ENCODE measurements at places on chromosomes 2 and 18. TPM values are rescaled to one million over a fixed set of nuclear protein-coding genes. Genes with fewer than 3 reads are reported as not detected.

DNA sequence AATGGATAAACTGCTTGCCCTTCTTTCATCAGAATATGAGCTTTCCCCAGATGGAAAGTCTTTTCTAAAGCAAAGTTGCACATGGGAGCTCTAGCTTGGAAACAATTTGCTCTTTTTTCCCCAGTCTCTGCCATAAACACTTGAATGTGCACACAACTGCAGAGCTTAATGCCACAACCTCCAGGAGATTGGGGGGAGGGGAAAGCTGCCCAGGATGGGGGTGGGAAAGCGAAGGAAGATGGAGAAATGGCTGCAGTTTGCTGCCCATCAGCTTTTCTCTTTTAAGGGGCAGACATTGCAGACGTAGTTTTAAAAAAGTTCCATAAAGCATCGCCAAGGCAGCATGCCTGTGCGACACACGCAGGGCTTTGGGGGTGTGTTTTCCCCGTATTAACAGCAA, 1.5 kb downstream of the ACKR3 start:
- no peak for DNase-seq

DNA sequence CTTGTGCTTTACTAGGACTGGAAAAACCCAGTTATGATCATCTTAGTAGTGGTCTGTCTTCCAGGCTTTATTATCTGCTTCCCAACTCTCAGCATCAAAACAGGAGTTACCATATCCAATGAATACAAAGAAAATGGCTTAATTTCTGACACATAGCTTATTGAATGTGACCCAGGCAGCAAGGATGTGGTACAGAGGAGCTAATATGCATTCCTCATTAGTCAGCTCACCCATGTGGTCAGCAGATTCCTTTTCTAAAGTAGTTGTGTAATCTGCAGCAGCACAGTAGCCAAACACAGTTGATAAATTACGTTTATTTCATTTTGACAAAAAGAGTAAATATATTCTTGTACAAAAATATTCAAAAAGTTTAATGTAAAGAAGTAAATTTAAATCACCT, 43.6 kb downstream of the TSPYL6 start:
- no peak for DNase-seq

- no peak for DNase-seq
These were observed 243.9 kb downstream of the PRKCE start for GRCh38 chr2:45895241-45895861.

DNA sequence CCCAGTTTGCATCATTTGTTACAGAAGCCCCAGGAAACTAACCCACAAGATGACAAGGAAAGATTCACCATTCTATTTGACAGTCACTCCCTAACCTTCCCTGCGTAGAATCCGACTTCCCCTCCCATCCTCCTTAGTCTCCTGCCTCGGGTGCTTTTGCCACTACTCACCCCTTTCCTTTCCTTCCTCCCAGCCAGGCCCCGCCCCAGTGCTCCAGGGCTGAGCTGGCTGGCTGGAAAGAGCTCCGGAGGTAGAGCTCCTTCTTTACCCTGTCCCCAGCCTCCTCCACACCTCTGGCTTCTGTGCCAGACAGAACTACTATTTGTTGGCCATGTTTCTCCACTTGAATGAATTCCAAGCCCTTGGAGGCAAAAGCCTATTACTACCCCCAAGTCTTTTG, 317.6 kb upstream of the NCKAP5 start:
- DNase-seq = no peak

DNA sequence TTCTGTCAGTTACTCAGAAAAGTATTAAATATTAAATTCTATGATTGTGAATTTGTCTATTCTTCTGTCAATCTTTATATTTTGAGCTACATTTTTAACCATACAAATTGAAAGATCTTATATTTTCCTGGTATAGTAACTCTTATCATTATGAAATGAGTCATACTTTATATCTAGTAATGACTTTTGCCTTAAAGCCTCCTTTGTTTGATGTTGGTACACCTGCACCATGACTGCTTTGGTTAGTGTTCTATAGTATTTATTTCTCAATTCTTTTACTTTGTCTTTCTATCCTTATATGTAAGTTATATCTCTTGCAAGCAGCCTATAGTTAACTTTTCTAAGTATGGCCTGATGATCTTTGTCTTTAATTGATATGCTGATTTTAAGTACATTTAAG, 13.0 kb downstream of the ZNF236 start:
- no peak for DNase-seq

CCDC68 gene
- 44.8 TPM for total RNA-seq

GRCh38 chr2:227703961-227704360, 13.9 kb downstream of the SLC19A3 start:
- DNase-seq = no peak

ZNF892 gene
- total RNA-seq = 7.9 TPM

ALK gene
- total RNA-seq = 0.44 TPM

NAT8 gene
- not detected for total RNA-seq

GRCh38 chr2:204515416-204515815, 29.9 kb upstream of the PARD3B start:
- no peak for DNase-seq

DNA sequence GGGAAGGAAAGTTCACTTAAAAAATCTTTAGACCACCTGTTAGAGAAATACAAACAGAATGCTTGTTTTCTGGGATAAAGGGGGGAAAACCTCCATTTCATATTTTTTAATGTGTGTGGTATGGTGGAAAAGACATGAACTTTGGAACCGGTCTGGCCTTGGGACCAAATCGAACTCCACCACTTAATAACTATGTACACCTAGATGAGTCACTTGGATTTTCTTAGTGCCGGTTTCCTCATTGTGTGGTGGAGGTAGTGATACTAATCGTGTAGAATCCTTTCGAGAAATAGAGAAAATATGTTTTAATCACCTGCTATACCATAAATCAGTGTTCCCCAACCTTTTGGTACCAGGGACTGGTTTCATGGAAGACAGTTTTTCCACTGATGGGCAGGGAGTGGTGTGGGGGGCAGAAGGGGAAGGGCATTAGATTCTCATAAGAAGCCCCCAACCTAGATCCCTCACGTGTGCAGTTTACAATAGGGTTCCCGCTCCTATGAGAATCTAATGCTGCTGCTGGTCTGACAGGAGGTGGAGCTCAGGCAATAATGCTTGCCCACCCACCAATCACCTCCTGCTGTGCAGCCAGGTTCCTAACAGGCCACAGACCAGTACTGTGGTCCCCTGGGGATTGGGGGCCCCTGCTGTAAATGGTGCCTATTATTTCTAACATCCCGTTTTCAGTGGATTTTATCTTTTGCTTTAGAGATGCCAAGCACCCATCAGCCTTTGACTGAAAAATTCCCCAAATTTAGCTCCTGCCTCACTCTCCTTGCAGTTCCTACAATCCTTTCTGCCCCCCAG, 308.8 kb downstream of the PRKCE start:
- DNase-seq = no peak

- DNase-seq = no peak
These were observed 157.4 kb downstream of the GLI2 start for GRCh38 chr2:120892967-120893667.

MOGAT1 gene
- total RNA-seq = not detected

CDH20 gene
- 1.0 TPM for total RNA-seq

PPP1R1C gene
- not detected for total RNA-seq

GRCh38 chr2:8204711-8205110, 477.1 kb upstream of the ID2 start:
- DNase-seq = no peak

- DNase-seq = no peak
These were observed 1.5 kb downstream of the TTC21B start for GRCh38 chr2:165952085-165952484.

GRCh38 chr2:160063271-160063670, 856 bp upstream of the PLA2R1 start:
- DNase-seq = no peak

MRPS9 gene
- 13.1 TPM for total RNA-seq

DNA sequence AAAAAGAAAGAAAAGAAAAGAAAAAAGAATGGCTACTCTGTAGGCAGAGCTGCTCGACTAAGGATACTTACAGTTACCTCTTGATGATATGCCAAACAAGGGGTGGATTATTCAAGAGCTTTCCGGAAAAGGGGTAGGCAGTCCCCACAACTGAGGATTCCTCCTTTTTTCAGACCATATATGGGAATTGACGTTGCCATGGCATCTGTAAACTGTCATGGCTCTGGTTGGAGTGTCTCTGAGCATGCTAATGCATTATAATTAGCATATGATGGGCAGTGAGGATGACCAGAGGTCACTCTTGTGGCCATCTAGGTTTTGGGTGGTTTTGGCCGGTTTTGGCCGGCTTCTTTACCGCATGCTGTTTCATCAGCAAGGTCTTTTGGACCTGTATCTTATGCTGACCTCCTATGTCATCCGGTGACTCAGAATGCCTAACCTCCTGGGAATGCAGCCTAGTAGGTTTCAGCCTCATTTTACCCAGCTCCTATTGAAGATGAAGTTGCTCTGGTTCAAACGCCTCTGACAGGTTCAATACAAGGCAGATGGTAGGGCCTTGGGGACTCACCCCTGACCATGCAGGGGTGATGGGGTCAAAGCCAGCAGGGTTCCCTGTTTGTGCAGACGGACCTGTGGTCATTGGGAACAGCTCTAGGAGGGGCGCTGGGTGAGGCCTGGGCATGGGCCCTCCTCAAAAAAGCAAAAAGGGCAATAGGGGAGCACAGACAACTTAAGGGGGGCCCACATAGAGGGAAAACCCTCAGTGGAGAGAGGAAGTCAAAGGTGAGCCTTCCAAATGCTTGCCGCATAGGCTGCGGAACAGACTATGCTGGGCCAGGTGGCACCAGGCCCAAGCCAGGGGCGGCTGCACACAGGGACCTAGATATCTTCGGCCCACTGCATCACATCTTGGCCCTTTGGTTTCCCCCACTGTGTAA, 251.2 kb upstream of the RAB6C start:
- DNase-seq = no peak

GRCh38 chr2:20931346-20931745, 108.4 kb upstream of the LDAH start:
- no peak for DNase-seq

GRCh38 chr18:33275843-33276242, 164.7 kb downstream of the CCDC178 start:
- no peak for DNase-seq

DNA sequence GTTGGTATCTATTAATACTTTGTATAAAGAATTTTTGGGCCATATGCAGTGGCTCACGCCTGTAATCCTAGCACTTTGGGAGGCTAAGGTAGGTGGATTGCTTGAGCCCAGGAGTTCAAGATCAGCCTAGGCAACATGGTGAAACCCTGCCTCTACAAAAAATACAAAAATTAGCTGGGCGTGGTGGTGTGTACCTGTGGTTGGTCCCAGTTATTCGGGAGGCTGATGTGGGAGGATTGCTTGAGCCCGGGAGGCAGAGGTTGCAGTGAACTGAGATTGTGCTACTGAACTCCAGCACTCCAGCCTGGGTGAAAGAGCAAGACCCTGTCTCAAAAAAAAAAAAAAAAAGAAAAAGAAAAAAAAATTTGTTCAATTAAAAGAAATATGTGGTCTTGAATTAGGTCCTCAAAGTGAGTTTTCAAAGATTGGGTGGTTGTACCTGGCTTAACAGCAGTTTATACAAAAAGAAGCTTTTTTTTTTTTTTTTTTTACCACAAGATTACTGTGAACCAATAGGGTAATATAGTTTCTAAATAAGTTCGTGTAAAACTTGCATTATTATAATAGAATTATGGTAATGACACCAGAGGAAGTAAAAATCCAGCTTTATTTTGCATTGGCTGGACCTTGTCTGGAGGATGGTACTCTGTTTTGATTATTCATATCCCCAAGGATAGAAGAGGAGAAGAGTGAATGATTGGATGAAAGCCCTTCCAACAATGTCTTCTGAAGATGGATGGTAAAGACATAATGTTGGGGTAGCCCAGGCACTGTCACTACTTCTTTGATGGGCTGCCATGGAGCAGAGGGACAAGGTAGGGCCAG, 210.3 kb downstream of the MYCN start:
- no peak for DNase-seq

DNA sequence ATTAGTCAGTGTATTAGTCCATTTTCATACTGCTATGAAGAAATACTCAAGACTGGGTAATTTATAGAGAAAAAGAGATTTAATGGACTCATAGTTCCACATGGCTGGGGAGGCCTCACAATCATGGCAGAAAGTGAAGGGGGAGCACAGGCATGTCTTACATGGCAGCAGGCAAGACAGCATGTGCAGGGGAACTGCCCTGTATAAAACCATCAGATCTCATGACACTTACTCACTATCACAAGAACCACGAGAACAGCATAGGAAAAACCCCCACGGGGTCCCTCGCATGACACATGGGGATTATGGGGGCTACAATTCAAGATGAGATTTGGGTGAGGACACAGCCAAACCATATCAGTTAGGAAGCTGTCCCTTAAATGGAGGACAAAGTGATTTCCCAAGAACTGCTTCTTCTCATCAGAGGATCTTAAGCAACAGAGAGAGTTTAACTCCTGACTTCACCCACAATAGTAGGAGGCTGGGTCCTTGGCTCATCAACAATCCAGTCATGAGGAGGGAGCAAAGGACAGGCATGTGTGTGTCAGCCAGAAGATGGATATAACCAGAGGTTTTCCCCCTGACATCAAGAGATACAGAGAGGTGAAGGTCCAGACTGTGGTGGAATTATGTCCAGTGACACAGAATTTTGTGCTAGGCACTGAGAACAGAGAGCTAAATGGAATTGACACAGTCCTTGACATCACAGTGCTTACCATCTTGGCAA, 203.8 kb upstream of the SH3BP4 start:
- no peak for DNase-seq

DNA sequence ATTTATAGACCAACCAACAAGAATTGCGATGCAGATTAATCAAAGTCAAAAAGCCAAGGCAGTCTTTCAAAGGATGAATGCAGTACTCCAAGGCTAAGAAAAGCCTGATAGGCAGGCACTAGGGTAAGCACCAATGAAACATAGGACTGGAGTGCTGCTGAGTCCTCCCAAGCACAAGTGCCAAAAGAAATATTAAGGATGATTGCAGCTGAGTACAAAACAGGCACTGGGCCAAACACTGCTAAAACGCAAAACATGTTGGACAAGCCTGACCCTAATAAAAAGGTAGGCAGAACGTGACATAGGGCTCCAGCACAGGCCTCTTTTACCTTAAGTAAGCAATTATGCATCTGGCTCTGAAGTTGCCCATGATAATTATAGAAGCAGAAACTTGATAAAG, 160.1 kb upstream of the LRP1B start:
- DNase-seq = no peak

DNA sequence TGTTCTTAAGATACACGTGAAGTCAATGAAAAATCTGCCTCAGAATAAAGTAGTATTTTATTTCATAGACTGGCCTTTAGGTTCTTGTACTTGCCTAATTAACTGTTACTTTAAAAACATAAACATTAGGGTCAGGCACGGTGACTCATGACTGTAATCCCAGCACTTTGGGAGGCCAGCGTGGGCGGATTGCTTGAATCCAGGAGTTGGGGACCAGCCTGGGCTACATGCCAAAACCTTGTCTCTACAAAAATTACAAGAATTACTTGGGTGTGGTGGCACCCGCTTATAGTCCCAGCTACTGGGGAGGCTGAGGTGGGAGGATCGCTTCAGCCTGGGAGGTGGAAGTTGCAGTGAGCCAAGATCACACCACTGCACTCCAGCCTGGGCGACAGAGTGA, 16.0 kb upstream of the SNORC start:
- DNase-seq = peak; percentile 43

STPG4 gene
- total RNA-seq = 1.2 TPM

- DNase-seq = no peak
These were observed 86.0 kb downstream of the CDC42EP3 start for GRCh38 chr2:37585295-37585908.

GRCh38 chr2:12156349-12156748, 409.9 kb downstream of the LPIN1 start:
- no peak for DNase-seq

EPB41L3 gene
- 319 TPM for total RNA-seq

- no peak for DNase-seq
These were observed 225.5 kb downstream of the PARD3B start for GRCh38 chr2:204770735-204771134.

GRCh38 chr2:1756456-1756855, 12.1 kb upstream of the PXDN start:
- no peak for DNase-seq

Measured in omental fat pad (tissue), 4 donors.